ENCODE measurements at places on chromosomes 11 and 22.

GRCh38 chr11:537622-538430 is 499 bp downstream of the LRRC56 start:
- DNase-seq = no peak

DNA sequence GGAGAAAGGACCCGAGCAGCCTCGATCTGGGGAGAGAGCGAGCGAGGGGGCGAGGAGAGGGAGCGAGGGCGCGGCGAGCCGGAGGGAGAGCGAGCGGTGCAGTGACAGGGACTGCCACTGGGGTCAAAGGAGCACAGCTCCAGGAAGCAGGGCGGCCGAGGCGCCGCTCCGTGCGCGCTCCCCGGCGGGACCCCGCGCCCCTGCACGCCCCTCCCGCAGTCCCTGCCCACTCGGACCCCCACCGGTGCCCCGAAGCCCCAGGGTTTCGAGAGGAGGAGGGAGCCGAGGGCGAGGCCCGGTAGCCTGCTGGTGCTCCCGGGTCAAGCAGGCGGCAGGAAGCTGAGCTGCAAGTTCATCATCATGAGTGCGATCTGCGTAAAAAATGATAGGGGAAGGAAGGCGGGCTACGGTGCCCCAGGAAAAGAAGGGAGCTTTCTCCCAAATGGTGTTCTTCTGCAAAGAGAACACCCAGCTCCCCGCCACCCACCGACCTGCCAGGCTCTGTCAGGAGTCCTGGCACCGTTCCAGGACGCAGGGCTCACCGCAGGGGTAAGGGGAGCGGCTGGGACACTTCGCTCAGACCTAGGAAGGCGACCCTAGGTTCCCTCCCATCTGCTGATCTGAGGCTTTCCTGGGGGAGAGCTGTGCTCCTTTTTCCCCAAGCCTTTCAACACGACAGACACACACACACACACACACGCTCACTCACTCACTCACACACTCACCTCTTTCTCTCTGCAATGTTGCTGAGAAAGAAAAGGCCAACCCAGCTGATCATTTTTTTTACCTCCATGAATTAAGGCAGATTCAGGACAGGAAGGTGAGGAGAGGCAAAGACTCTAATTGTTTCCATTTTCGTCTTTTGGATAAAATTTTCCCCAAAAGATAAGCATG is at the start of gene MPPED2:
TSS of gene MPPED2 (minus strand) at position 103 of the 894 bp plus-strand sequence. CDS start 5,980 bp downstream, outside the sequence.
- DNase-seq = peak; percentile 19

DNA sequence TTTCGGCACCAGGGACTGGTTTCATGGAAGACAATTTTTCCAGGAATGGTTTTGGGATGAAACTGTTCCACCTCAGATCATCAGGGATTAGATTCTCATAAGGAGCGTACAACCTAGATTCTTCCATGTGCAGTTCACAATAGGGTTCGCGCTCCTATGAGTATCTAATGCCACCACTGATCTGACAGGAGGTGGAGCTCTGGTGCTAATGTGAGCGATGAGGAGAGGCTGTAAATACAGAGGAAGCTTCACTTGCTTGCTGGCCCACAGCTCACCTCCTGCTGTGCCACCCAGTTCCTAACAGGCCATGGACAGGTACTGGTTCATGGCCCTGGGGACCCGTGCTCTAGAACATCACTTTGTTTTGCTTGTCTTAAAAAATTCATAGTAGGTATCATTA is 41.8 kb upstream of the AMPD3 start:
- DNase-seq = peak; percentile 38

GRCh38 chr11:73862986-73863385 is 13.7 kb downstream of the COA4 start:
- peak; percentile 29 for DNase-seq

- peak; percentile 78 for DNase-seq
These were observed 26.4 kb downstream of the C11orf91 start for GRCh38 chr11:33674035-33674814.
